ENCODE measurements at places on chromosomes 6 and 20. TPM values are rescaled to one million over a fixed set of nuclear protein-coding genes. Genes with fewer than 3 reads are reported as not detected.

RAET1L gene
- not detected for total RNA-seq

DNA sequence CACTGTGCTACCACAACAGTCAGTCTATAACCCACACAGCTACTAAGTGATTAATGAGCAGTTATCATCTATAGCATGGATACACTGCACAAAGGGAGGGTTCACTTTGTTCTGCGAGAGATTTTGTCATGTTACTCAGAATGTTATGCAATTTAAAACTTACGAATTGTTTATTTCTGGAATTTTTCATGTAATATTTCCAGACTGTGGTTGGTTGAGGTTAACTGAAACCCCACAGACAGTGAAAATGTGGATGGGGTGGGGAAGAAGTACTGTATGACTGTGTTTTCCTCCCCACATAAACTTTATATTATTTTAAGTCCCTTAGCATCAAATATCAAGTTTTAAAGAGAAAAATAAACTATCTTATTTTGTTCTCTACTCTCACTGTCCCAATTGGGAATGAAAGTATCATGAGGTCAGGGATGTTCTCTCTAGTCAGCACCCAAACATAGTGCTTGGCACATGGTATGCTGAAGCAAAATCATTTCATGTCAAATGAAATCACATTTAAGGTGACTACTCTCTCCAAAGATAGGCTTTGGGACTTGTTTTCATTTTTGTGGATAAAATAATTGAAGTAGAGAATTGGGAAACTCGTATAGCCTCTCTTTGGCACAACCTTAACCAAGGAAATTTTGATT, 25.4 kb downstream of the DOP1A start:
- no peak for DNase-seq

DNA sequence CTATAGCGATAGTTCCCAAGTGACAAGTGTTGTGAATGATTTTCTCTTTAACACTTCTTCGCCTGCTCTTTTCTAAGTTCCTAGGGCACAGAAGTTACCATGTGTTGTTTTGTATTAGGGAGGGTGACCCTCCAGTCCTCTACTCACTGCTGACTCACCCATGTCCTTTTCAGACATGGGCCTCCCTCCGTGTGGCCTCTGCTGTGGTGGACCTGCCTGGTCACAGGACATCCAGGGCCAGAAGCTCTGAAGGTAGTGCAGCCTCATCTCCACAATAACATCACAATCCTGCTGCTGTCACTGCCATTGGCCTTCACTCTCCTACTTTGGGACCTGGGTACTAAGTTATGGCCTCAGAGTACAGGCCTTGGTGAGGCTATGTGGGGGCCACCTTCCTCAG, 87.1 kb upstream of the TNFAIP3 start:
- no peak for DNase-seq

LYRM4 gene
- total RNA-seq: 50.6 TPM

All from activated T-cell treated with anti-CD3 and anti-CD28 coated beads, Interleukin-2, amount 50 U/mL, for 4 hours (primary cell).